HS-27A (cell line): ENCODE measurements at places on chromosomes 7 and 10.

DNA sequence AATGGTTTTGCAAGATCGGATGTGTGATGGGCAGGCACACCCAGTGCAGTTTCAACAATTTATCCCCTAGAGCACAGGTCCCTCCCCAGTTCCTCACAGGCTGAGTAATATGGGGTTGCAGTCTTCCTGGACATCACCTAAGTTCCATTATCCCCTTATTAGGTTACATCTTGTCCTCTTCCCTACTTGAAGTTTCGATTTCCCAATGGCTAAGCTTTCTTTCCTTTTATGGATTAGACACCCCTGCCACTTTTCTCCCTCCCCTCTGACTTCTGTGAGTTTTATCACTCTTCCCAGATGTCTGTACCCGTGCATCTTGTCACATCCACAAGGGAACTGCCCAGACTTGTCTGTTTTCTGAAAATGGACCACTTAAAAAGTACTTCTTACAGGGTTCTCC is 2.4 kb upstream of the NIPSNAP2 start:
- DNase-seq = no peak

- no peak for DNase-seq
These were observed 27.7 kb upstream of the CSGALNACT2 start for GRCh38 chr10:43110338-43111071.

- no peak for DNase-seq
These were observed 245.0 kb downstream of the FOXP2 start for GRCh38 chr7:114659409-114660125.

DNA sequence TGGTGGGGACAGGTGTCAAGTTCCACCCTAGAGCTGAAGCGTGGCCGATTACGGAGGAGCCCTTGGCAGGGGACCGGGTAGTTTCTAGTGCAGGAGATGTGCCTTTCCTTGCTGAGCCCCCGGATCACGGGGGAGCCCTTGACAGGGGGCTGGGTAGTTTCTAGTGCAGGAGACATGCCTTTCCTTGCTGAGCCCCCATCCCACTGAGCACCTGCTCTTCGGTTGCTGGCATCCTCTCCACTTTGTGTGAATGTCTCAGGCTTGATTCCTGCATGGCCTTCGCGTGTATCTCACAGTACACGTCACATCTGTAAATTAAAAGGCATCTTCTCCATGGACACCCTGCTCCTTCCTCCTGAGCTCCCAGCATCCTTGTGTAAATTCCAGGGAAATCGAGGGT is 263.5 kb downstream of the ADARB2 start:
- no peak for DNase-seq

DNA sequence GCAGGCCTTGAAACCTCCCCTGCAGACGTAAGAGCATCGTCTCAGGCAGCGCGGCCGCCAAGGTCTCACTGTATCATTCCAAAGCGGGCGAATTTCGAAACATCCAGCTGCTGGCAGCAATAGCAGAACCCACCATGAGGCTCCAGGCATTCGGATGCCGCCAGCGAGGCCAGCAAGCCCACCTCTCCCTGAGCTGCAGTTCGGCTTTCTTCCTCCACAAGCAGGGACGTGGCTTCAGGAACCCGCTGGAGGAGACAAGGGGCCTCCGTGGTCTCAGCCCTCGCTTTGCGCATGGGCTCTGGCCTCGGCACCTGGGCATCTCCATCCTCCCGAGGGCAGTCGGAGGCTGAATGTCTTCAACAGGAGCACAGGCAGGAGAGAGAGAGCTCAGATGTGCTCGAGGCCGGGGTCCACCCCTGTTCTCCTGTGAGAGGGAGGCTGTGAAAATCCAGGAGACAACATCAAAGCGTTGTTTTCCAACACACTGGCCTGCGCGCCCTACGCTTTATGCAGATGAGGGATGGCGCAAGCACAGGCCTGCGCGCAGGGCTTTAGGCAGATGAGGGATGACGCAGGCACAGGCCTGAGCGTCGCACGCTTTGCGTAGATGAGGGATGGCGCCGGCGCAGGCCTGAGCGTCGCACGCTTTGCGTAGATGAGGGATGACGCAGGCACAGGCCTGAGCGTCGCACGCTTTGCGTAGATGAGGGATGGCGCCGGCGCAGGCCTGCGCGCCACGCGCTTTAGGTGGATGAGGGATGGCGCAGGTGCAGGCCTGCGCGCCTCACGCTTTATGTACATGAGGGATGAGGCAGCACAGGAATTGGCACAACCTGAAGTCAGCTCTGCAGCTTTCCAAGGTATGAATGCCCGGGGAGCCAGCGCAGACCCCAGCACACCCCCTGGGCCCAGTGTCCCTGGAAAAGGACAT is 103.2 kb downstream of the WDR37 start:
- DNase-seq = no peak

DNA sequence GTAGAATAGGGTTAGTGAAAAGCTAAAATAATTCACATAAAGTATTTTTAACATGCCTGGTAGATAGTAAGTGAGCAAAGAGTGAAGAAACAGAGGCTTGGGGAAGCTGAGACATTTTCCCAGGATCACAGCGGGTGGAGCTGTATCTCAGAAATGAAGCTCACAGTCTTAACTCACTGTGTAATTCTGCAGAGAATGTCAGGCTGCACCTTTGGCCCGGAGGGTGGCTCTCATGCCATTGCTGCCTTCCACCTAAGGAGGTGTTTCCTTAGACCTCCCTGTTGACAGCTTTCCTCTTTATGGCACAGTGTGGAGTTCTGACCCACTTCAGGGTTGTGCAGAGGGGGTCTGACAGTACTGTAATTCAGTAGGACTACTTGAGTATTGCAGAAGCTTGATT is 2.9 kb upstream of the GTPBP4 start:
- DNase-seq = no peak

DNA sequence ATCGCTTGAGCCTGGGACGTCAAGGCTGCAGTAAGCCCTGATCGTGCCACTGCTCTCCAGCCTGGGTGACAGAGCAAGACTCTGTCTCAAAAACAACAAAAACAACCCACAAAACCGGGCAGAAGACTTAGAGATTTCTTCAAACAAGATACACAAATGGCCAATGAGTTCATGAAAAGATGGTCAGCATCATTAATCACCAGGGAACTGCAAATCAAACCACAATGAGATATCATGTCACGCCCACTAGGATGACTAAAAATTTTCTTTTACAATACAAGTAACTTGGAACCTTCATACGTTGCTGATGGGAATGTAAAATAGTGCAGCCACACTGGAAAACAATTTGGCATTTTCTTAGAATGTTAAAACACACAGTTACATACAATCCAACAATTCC is 77.3 kb upstream of the GRID1 start:
- no peak for DNase-seq
